Hindlimb muscle (tissue), 1 donor: ENCODE measurements at places on chromosomes 5 and 9. TPM values are rescaled to one million over a fixed set of nuclear protein-coding genes. Genes with fewer than 3 reads are reported as not detected.

Gene IL33
- polyA plus RNA-seq: 29.6 TPM

Gene HTR1A
- polyA plus RNA-seq: not detected

Gene SPATA31E1
- not detected for polyA plus RNA-seq

Gene SH3RF2
- polyA plus RNA-seq: 5.2 TPM

Gene GAS1
- polyA plus RNA-seq: 63.8 TPM

Gene ECPAS
- polyA plus RNA-seq: 152 TPM

Gene CDC25C
- 2.4 TPM for polyA plus RNA-seq

Gene LRRTM2
- polyA plus RNA-seq: 0.90 TPM

Gene LHX3
- polyA plus RNA-seq: not detected

Gene FBP1
- polyA plus RNA-seq: 0.45 TPM

Gene ZDHHC11
- polyA plus RNA-seq: 6.3 TPM

Gene TYRP1
- polyA plus RNA-seq: 2.2 TPM

Gene ORM2
- 0.37 TPM for polyA plus RNA-seq

Gene SLC34A3
- polyA plus RNA-seq: 1.8 TPM

Gene SVEP1
- polyA plus RNA-seq: 20.6 TPM

Gene MARCOL
- polyA plus RNA-seq: not detected

Gene CLIC3
- polyA plus RNA-seq: 0.54 TPM

Gene SLC45A2
- polyA plus RNA-seq: 0.65 TPM

Gene TPPP
- polyA plus RNA-seq: 7.7 TPM

Gene SLCO6A1
- 0.40 TPM for polyA plus RNA-seq

Gene LCN9
- not detected for polyA plus RNA-seq

Gene PCDHGB5
- polyA plus RNA-seq: 4.1 TPM

Gene BSPRY
- polyA plus RNA-seq: 0.52 TPM

Gene SHOC1
- 0.26 TPM for polyA plus RNA-seq

Gene C5orf34
- polyA plus RNA-seq: 2.6 TPM
